ENCODE measurements at places on chromosomes 4 and X.
A peak's percentile ranks its signal among the peaks of the same experiment; 100 is the strongest.

DNA sequence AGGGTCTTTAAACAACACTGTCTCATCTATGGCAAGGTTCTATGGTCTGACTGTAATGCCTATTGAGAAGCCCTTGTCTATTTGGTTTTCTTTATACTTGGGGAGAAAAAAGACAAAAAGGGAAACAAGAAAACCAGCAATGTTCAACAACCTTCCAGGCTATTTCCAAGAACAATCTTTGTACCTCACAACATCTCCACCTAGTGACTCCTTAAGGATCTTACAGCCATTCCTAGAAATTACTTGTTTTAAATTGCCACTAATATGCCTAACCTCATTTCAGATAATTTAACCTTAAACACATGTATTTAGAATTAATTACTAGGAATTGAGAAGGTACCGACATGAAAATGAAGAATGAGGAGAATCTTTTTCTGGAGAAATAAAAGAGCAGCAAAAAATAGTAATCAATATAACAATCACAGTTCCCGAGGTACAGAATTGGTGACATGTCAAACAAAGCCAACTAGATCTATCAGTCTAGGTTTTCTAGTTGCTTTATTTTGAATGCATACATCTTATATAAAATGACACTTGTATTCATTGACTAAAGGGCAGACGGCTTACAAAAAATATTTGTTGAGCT is 1.6 kb upstream of the RBM46 start:
- DNase-seq, result peak; percentile 58

DNA sequence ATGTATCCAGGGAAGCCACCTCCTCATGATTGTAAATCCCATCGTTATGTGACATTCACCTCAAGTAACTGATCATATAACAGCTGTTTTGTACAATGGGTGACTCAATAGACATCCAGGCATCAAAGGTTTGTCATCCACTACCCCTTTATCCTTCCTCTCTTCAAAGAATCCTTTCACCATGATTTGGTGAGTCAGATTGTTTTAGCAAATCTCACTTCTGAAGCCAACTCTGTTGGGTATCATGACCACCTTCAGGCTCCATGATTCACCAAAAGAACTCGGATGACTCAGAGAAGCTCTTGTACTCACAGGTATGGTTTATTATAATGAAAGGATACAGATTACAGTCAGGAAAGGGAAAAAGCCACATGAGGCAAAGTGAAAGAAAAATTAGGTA is 132.1 kb downstream of the PWWP3B start:
- peak; percentile 3 for DNase-seq

DNA sequence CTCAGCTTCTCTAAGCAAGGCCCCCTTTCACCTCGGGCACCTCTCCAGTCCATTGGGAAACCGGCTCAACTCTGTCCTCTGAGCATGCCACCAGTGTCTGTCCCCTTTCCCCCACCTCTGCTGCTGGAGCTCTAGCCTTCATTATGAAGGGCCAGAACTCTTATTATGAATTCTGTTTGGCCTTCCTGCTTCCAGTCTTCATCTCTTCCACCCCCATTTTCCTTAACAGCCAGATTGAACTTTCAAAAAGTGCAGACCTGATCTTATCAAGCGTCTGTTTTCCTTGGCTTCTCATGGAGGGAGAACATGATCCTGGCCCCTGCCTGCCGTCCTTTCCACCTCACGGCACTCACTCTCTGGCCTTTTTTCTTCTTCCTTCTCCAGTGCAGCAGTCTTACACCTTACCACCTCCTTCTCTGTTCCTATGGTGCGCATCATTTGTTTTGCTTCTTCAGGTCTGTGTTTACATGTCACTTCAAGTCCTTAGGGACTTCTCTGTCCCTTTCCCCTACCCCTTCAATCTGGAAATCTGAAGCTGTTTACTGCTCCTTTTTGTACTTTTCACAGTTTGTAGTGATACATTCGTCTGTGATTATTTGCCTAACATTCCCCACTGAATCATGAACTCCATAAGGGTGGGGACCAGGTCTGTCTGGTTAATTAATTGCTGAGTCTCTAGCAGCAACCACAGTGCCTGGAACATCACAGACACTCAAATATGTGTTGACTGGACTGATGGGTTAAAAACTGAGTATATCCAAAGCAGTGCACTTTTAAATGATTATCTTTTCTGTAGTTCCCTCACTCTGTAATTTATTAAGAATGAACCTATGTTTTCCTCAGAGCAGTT is 55.8 kb downstream of the FNIP2 start:
- DNase-seq, result no peak

- no peak for DNase-seq
Measured at GRCh38 chr4:76035799-76036380, at the start of gene CXCL11. TSS of gene CXCL11 (minus strand) at chr4:76036070. CDS start at chr4:76035987, 83 bp downstream.

- no peak for DNase-seq
Measured at GRCh38 chr4:152374153-152374552, 161.7 kb downstream of the FBXW7 start.

DNA sequence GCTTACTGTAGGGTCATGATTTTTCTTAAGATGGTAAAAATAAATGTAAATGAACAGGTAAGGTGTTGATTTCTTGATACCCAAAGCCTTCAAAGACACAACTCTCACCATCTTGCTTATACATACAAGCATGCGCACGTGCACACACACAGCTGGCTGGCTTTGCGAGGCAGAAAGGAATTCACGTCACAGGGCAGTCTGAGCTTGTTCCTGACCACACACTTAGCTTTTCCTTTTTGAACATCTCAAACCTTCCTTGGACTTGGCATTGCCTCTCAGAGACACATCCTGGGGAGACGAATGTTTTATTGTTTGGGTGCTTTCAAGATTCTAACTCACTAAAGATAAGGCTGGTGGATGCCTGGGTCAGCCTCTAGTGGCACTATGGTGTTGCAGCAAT is 175.0 kb downstream of the NHS start:
- no peak for DNase-seq

- peak; percentile 44 for DNase-seq
Measured at GRCh38 chr4:77734928-77735327, 84.2 kb downstream of the CNOT6L start.

GRCh38 chr4:152996111-152996571 is 60.0 kb downstream of the FHDC1 start:
- no peak for DNase-seq

GRCh38 chr4:37960098-37960497 is at the start of gene PTTG2:
TSS of gene PTTG2 (plus strand) at chr4:37960398. CDS start at chr4:37960435, 37 bp downstream.
- no peak for DNase-seq

- no peak for DNase-seq
Measured at GRCh38 chrX:12421918-12422317, 283.6 kb downstream of the FRMPD4 start.

GRCh38 chr4:13484122-13484748 is at the start of gene RAB28:
TSS of gene RAB28 (minus strand) at chr4:13484340.
- DNase-seq, result peak; percentile 92

GRCh38 chr4:10011885-10012284 is 9.4 kb downstream of the SLC2A9 start:
- no peak for DNase-seq

DNA sequence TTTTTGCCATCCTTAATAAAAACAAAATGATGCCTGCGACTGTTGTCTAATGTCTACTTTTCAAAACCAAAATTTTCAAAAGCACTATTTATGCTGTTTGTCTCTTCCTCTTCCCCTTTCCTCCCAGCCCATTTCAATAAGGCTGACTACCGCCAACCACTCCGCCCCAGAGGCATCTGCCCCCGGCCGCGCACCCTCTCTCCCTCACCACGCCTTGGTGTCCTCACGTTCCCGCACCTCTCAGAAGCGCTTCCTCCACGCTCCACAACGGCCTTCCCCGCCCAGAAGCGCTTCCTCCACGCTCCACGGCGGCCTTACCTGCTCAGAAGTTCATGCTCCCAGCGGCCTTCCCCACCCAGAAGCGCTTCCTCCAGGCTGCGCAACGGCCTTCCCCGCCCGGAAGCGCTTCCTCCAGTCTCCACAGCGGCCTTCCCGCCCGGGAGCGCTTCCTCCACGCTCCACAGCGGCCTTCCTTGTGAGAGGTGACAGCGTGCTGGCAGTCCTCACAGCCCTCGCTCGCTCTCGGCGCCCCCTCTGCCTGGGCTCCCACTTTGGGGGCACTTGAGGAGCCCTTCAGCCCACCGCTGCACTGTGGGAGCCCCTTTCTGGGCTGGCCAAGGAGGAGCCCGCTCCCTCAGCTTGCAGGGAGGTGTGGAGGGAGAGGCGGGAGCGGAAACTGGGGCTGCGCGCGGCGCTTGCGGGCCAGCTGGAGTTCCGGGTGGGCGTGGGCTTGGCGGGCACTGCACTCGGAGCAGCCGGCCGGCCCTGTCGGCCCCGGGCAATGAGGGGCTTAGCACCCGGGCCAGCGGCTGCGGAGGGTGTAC is 490.4 kb upstream of the ZFP42 start:
- DNase-seq, result no peak

DNA sequence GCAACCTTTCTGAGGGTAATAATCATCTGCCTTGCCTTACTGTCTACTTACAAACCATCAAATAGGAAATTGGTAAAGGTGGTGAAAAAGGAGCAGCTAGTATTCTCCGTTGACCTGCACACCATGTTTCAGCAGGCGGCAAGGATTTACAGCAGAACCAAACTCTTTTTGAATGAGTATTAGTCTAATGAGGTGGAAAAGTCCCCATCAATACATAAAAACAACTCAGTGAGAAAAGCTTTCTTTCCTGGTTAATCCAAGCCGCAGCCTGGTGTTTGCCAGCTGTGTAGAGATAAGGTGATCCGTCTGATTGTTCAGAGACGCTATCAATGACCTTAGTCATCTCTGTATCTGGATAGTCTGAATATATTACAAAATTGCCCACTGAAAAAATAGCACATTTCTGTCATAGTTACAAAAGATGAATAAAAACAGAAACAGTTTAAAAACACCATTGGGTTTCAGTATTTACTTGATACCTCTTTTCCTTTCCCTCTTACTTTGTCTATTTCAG is 110.4 kb upstream of the TBC1D9 start:
- no peak for DNase-seq

- DNase-seq, result no peak
Measured at GRCh38 chr4:70405765-70406164, 8.0 kb downstream of the OPRPN start.
